ENCODE measurements at places on chromosomes 1 and 21.

GRCh38 chr1:169914531-169914930, 20.8 kb upstream of the SCYL3 start:
- DNase-seq, result no peak

- DNase-seq, result no peak
Measured at GRCh38 chr21:36193200-36193599, 36.6 kb downstream of the DOP1B start.

- DNase-seq, result no peak
Measured at GRCh38 chr1:210465150-210465549, 136.4 kb downstream of the HHAT start.

DNA sequence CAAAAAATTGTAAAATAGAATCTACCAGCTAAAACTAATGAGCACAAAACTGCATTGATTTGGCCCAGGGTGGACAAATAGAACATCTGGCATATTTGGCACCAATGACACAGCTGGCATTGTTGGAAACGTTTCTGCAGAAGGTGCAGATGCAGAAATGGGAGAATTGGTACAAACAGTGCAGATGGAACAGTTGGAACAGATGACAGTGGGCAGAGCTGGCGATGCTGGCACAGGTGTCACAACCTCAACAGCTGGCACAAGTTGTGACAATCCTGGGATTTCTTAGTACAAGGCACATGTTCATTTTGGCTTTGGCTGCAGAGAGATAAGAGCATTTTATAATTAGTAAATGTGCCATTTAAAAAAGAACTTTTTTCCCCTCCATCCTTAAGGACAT, 91.1 kb upstream of the ZBTB18 start:
- DNase-seq, result no peak

- no peak for DNase-seq
Measured at GRCh38 chr1:220825819-220826551, 39.3 kb downstream of the MTARC1 start.

GRCh38 chr1:161367684-161368400, at the start of gene CFAP126:
CFAP126 (minus strand) TSS chr1:161367876; CDS start chr1:161367868, 8 bp downstream.
- DNase-seq, result peak; percentile 39

- DNase-seq, result no peak
Measured at GRCh38 chr1:171744986-171745385, 3.1 kb upstream of the VAMP4 start.

DNA sequence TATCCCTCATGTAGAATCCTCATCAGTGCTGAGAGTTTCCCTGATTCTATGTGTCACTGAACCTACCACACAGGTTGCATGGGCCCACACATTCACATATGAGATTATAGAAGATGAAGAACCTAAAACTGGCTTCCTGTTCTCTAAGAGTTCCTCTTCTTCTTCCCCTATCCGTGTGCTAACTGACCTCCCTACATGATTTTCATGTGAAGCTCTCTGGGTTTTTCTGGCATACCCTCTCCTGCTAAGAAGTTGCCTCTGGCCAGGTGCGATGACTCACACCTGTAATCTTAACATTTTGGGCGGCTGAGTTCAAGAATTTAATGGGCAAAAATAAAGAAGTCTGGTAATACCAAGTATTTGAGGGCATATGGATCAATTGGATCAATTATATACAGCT, 5.5 kb upstream of the CD244 start:
- no peak for DNase-seq

DNA sequence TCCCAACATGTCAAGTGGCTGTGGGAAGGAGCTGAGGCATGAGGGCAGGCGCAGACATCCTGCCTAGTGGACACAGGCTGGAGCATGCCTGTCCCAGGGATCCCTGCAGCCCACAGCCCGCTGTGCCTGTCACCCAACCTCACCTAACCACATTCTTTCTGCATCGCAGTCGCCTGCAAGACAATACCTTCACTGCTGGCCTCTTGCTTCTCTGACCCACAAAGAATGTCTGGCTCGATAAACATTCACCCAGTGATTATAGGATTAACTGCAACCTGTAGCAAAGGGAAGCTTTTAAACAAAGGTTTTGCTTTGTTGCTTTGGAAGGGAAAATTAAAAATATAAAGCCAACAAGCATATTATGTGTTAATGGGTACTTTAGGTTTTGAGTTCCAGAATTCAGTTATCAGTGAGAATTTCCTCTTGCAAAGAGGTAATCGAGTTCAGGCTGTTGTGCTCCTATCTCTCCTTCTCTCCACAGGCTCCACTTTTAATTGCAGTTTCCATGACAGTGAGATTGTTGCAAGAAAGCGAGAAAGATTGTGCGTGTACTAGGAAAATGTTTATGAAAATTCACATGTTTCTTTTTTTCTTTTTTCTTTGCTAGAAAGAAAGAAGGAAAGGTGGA, 40.0 kb upstream of the ZNF648 start:
- no peak for DNase-seq

- no peak for DNase-seq
Measured at GRCh38 chr1:241962153-241962552, 4.6 kb downstream of the BECN2 start.

DNA sequence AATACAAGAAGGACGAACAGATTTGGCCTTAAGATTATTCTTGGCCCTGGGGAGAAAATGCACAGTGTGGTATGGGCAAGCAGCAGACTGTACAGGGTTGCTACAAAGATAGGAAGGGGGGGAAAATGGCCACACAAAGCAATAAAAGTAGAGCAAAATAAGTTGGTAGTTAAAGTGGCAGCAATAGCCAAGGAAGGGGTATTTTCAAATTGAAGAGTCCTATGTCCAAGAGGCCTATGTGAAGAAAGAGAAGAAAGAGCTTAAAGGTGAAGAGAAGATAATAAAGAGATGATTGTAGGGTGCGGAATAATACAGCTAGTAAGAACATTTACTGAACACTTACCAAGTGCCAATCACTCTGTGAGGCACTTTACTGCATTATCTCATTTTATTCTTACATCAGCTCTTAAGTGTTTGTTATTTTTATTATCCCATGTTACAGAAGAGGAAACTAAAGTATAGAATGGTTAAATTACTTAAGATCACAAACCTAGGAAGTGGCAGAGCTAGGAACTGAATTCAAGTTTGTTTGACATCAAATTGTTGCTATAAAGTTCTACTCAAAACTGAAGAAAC, 88.1 kb upstream of the TTC39A start:
- DNase-seq, result no peak

DNA sequence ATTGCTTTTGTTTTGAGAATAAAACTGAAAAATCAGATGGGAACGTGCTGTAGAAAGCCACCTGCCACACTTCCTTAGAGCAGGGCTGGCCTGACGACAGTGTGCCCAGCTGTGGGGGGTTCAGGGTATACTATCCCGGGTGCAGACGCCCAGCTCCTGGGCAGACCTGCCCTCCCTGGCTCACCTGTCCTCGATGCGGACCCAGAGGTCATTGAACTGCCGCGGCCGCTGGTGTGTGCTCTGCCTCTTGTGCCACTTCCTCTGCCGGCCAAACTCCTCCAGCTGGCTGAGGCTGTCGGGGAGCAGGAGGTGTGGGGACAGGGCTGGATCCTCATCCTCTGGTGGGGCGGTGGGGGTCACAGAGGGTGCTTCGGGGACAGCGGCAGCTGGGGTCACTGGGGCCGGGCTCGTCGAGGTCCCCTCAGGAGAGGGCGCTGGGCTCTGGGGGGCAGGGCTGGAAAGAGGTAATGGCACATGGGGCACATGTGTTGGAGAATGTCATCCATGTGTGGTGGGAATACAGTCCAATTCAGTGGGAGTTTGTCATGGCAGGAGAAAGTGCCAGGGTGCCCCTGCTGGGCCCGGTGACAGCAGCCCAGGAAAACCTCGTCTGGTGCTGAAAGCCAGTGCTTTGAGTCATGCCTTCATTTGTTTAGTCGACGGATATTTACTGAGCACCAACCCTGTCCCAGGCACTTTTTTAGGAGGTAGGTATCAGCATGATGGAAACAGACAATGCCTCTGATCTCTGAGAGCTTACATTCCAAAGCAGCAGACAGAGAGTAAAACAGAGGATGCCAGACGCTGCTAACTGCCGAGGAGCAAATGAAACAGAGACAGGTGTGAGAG, 222.0 kb downstream of the TRABD2B start:
- DNase-seq, result no peak

Measured in T-helper 1 cell (primary cell).